EL (cell line): ENCODE measurements at places on chromosomes 4 and X.

DNA sequence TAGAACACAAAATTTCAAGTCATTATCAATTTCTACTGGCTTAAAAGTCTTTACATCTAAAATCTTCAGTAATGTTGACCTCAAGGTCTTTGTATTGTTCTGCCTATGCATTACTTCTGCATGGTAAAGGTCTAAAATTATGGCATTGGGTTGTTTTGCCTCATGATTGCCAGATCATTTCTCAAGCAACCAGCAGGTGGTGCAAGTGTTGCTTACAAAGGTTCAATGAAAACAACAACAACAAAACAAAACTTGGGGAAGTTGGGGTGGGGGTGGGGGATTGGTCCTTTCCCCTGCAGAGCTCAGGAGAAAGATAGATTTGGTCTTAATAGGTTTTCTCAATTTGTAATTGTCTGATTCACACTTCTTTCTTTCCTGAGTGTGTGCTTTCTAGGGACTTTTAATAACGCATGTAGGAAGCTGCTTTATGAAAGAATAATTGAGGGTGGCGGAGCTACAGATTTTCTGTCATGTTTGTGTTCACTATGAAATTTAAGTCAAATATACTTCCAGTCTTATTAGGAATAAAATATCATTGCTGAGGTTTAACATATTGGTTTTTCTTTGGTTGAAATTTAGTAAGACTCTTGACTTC, 145.1 kb downstream of the COL4A5 start:
- peak; percentile 1 for DNase-seq

DNA sequence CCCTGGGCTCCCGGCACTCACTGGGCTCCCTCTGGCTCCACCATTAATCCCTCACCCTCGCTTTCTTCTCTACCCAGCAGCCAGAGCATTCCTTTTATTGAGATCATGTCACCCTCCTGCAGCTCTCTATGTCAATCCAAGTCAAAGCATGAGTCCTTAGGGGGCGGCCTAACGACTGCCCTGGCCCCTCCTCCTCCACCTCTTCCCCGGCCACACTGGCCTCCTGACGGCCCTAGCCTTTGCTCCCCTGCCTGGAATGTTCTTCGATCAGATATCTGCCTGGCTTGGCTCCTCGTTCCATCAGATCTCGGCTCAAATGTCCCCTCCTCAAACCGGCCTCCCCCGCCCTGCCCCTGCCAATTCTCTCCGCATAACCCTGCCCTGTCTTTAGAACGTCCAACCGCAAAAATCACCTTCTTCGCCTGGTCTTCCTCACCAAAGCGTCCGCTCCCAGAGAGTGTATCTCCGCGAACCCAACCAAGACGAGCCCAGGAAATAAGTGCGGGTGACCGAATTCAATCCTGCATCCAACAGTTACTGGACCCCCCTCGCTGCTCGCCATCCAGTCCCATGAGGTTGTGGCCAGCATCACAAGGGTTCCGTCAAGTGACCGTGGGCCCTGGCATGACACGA, 722 bp upstream of the PNCK start:
- no peak for DNase-seq

DNA sequence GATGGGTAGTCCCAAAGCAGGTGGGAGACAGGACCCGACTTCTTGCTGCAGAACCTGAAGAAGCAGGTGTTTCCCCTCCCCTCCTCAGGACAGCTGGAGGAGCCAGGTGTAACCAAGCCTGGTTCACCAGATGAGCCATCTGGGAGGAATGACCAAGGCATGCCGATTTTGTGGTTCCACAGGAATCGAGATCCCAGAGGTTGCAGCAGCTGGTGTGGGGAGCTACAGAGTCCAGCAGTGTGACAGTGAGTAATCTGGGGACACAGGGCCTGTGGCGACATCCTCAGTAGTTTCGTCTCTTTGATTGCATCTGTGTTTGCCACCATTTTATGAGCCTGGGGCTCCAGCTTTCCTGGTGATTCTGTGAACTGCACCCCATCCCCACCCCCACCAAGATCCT, 2.6 kb upstream of the NDP start:
- DNase-seq: no peak

DNA sequence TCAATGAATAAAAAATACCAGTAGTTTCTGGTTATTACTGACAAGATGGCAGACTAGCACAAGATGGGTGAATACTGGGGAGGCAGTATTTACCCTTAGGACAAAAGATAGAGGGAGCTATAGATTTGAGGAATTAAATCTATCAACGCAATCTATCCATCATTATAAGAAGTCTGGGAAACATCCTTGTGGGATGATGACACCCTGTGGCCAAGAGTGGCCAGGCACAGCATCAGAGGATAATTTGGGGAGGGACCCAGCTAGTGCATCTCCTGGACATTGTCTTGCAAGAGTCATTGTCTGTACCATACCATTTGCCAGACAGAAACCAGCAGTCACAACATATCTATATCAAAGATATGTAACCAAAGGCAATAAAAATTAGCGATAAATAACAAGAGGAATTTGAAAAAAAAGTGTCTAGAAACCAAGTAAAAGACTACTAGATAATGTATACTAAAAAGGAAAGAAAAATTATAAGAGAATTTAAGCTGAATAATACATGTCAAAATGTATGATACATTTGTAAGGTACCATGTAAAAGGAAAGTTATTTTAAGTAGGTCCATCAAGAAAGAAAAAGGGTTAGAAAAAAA, 22.9 kb downstream of the KCTD8 start:
- DNase-seq: no peak

DNA sequence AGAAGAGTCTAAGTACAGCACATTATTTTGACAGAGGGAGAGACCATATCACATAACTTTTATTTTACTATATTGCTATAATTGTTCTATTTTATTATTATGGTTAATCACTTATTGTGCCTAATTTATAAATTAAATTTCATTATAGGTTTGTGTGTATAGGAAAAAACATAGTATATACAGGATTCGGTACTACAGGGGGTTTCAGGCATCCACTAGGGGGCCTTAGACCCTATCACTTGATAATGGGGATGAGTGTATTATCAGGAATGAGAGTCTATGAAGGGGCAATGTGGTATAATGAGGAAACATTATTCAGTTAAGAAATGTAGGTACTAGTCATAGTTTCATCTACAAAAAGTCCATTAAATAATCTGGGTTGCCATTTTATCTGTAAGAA, 833.1 kb downstream of the C4orf33 start:
- peak; percentile 43 for DNase-seq
